Articular chondrocyte of knee joint (primary cell): ENCODE measurements at places on chromosomes 4 and X. TPM values are rescaled to one million over a fixed set of nuclear protein-coding genes. Genes with fewer than 3 reads are reported as not detected.

The RHOXF2B gene
- total RNA-seq, result not detected in 2 replicates

The GRID2 gene
- not detected in 2 replicates for total RNA-seq

The SYNPO2 gene
- total RNA-seq, result 4.2 and 6.4 TPM in 2 replicates

The PALLD gene
- 47.6 and 61.5 TPM in 2 replicates for total RNA-seq

The RPA4 gene
- 0.54 and 1.0 TPM in 2 replicates for total RNA-seq

The TSPAN7 gene
- 0.11 TPM in 1 of 2 replicates, not detected in the other for total RNA-seq

The FMR1NB gene
- not detected in 2 replicates for total RNA-seq

The FRMD7 gene
- total RNA-seq, result 1.6 and 1.8 TPM in 2 replicates

The PDE6B gene
- 0.43 and 1.3 TPM in 2 replicates for total RNA-seq

The FAM184B gene
- not detected in 2 replicates for total RNA-seq

The CXXC4 gene
- total RNA-seq, result not detected in 2 replicates

The SMIM10 gene
- total RNA-seq, result 4.2 and 5.5 TPM in 2 replicates

The SYTL4 gene
- 3.0 and 4.0 TPM in 2 replicates for total RNA-seq

The PCDH10 gene
- total RNA-seq, result 0.39 and 1.3 TPM in 2 replicates

The EGFL6 gene
- total RNA-seq, result under 0.01 TPM in 1 of 2 replicates, not detected in the other

The DNASE1L1 gene
- total RNA-seq, result 55.5 and 61.5 TPM in 2 replicates

The HDAC6 gene
- total RNA-seq, result 24.8 and 27.5 TPM in 2 replicates
